ENCODE measurements at places on chromosomes 3 and 15.
A peak's percentile ranks its signal among the peaks of the same experiment; 100 is the strongest.

DNA sequence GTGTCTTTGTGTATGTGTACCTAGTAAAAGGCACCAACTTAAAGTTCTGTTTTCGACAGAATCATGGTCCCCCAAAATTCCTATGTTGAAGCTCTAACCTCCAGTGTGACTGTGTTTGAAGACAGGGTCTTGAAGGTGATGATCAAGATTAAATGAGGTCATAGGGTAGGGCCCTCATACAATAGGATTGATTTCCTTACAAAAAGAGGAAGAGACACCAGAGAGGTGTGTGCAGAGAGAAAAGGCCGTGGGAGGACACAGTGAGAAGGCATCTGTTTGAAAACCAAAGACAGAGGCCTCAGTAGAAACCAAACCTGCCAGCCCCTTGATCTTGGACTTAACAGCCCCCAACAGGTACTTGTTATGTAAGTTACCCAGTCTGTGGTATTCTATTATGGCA is 52.0 kb upstream of the CORO2B start:
- no peak for DNase-seq

- DNase-seq, result no peak
These were observed 103.5 kb upstream of the NECTIN3 start for GRCh38 chr3:110968076-110968475.

DNA sequence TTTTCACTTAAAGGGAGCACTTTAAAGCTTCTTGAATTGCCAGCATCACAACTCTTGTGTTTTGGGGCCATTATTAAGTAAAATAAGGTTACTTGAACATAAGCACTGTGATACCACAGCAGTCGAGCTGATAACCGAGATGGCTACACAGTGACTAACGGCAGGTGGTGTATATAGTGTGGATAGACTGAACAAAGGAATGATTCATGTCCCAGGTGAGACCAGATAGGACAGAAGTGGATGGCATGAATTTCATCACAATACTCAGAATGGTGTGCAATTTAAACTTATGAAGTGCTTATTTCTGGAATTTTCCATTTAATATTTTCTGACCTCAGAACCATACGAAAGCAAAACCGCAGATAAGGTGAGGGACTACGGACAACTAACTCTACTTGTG is 40.2 kb downstream of the PBRM1 start:
- DNase-seq, result no peak

DNA sequence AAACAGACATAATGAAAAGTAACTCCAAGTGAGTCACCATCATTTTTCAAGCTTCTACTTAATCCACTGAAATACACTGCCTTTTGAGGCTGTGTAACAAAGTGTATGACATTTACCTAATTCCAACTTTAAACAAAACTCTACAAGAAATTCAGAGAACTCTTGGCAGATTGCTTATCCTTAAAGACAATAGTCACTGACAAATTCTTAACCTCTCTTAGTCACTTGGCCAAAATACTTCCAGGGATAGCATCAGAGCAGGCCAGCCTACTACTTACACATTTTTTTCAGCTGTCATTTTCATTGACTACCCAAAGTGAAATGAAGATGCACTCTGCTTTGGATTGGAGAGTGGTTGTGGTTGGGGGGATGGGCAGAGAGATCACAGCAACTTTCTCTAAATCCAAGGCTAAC is 3.6 kb downstream of the WWTR1 start:
- DNase-seq, result no peak

GRCh38 chr3:156460206-156460611 is 94.7 kb downstream of the SSR3 start:
- DNase-seq, result no peak

- no peak for DNase-seq
These were observed 1.4 kb upstream of the RPSA start for GRCh38 chr3:39404943-39405686.

DNA sequence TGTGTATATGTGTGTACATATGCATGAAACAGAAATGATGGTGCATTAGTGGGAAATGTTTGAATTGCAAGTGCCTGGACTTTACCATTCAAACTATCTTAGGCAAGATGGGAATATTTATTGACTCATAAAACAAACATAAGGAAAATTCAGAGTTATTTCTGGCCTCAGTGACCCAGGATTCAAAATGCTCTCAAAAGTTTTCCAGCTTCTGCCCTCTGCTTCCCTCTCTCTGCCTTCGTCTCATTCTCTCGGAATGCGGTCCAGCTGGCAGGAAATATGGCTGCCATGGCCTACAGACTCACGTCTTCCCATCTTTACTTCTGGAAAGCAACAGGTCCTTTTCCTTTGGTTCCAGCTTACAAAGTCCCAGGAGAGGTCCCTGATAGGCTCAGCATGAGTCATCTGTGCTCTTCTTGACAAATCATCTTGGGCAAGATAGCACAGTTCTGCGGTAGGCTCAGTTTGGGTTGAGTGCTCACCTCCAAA is 8.7 kb upstream of the ZNF774 start:
- DNase-seq, result peak; percentile 49

DNA sequence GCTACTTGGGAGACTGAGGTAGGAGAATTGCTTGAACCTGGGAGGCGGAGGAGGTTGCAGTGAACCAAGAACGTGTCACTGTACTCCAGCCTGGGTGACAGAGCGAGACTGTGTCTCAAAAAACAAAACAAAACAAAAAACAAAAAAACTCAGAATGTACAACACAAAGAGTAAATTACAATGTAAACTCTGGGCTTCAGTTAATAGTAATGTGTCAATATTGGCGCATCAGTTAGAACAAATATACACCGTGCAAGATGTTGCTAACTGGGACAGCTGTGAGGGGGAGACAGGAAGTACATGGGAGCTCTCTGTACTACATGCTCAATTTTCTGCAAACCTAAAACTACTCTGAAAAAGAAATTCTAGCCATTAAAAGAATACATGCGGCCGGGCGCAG is 23.5 kb upstream of the TRPM1 start:
- no peak for DNase-seq

DNA sequence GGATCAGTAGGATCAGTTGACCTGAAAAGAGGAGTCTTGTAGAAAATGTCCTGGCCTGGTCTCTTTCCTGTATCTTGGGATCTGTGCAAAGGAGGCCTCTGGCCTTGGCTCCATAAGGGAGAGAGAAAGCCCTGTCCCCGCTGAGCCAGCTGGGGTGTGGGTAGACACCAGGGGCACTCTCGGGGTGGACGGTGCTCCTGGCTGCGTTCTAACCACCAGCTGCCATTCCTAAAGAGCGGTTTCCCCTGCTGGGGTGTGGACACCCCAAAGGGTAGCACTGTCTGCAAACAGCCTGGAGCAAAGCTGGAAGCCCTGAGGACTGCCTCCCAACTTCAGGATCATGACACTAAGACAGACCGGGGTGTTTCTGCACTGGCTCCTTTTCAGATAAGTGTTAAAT is 23.5 kb downstream of the SYNM start:
- no peak for DNase-seq

DNA sequence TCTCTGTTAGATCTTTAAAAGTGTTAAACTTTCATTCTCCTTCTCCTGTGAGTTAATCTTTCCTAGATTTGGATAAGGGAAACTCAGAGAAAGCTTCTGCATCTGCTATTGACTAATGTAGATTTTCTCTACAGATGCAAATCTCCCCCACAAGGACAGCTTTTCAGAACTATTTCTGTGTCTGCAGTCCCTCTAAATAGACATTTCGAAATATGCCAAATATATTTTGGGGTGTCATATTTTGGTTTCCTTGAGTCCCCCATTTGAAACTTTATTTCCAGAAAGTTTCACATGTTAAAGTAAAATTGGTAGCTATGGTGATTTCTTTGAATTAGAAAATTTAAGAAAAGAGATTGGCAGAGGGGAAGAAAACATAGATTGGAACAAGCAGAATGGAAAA is 852.3 kb upstream of the ALCAM start:
- DNase-seq, result no peak

DNA sequence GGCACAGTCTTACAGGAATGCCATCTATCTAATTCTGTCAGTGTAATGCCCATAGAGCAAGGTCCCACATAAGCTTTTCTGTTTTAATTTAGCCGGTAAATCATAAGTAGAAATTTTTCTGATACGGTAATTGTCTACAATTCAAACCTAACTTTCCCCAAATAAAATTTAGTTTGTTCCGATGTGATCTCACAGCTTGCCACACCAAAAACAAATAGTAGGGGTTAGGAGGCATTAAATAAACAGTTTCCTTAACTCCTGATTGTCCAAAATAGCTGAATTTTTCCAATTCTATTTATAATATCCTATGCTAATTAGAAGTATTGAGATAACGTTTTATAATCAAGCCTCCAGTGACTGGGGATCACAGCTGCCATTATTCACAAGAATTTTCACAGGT is 53.3 kb downstream of the TSC22D2 start:
- no peak for DNase-seq

- DNase-seq, result no peak
These were observed 190.1 kb downstream of the UACA start for GRCh38 chr15:70573121-70573850.

GRCh38 chr3:14225421-14225820 is 46.8 kb downstream of the LSM3 start:
- no peak for DNase-seq

DNA sequence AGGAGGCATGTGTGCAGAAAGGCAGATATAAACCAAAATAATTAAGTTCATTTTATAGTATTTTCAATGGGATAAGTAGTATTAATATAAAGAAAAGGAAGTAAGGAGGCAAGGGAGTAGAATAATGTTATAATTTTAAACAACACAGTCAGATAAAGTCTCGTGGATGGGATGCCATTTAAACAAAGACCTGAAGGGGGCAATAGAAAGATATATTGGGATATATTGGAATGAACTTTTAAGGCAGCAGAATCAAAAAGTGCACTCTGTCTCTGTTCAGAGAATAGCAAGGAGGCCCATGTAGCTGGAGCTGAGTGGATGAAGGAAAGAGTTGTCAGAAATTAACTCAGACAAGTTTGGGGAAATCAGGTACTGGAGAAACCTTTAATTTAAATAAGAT is 158.7 kb downstream of the CGGBP1 start:
- no peak for DNase-seq

DNA sequence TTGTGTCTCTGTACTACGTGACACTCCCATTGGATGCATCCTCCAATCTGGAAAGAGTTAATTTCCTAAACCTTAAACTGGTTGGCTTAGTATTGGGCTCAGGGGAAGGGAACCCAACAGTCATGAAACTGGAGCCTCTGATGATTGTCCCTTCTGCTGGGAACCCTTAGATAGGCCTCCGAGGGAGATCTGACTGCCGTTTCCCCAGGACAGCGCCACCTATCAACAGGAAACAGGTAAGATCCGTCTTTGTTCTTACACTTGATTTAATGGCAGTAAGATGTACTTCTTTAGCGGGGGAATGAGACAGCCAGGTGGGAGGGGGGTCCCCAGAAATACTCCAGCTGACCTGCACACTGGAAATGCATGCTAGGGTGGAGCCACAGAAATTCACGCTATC is 1749.6 kb downstream of the SI start:
- DNase-seq, result no peak

DNA sequence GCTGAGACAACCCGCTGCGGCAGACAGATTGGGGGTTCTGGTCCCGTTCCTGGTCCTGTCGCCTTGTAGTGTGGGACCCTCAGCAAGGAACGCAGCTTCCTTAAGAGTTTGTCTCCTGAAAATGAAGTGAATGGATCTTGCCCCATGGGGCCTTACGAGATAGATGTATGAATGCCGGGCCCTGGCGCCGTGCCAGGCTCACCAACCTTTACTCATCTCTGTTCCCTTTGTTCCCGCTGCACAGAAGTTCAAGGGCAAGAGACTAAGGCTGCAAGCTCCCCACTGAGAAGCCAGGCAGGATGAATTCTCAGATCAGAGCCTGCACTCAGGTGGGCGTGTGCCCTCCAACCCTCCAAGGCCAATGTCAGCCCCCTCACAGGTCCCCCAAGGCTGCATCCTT is 162.7 kb upstream of the IQSEC1 start:
- no peak for DNase-seq

DNA sequence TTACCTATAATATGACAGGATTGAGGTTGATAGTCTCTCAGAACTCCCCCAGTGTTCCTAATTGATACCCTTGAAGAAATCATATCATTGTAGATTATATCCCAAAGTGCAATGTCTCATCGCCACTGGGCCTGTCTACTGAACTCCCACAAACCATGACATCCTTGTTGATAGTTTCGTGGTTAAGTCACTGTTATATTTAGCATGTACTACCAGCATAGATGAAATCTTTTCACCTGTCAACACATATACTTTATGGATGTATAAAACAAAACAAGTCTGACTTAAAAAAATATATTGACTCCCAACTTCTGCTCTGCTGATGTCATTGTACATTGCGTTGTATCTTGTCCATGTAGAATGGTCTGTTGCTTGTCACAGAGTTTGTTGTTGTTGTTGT is 128.1 kb downstream of the IQCH start:
- no peak for DNase-seq

DNA sequence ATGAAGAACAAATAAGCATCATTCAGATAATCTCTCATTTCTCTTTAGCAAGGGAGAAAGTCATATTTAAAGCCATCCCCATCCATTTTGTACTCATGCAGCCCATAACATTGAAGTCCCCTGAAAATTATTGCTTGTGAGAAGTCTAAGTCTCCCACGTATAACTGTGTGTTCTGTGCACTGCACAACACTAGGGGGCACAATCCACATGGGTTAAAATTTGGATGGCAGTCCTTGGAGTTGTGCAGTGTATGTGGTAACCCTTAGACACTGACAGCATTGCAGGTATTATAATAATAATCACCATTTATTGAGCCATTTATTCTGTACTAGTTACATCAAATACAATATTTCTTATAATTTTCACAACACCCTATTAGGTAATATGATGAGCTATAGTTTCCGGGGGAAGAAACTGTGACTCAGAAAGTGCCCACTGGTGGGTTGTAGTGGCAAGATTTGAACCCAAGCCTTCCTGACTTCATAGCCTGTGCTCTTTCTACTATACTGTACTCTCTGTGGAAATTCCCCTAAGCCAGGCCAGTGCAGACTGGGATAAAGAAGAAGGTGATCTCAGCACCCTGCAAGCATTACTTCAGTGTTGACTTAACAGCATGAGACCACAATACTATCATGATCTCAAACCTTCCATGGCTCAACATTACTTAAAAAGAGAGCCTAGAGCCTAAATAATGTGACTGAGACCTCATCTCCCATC is 15.7 kb downstream of the KCNAB1 start:
- DNase-seq, result no peak

GRCh38 chr15:86629409-86630356 is 550.0 kb downstream of the AGBL1 start:
- no peak for DNase-seq

DNA sequence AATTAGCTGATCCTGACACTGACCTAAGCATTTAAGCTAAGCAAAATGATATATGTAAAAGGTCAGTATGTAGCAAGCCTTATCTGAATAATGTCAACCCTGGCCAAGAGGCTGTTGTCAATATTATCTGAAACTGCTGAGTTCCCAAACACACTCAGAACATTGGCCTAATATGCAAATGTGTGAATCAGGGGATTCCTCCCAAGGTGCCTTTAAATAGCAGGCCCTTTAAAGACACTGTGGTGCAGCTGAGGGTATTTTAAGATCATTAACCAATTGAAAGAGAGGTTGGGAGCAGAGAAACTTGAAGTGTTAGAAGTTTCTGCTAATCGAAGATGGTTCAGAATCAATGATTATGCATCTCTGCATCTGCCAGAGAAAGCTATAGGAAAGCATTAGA is 207.0 kb downstream of the NTRK3 start:
- no peak for DNase-seq
